ENCODE measurements at places on chromosomes 4 and X.

DNA sequence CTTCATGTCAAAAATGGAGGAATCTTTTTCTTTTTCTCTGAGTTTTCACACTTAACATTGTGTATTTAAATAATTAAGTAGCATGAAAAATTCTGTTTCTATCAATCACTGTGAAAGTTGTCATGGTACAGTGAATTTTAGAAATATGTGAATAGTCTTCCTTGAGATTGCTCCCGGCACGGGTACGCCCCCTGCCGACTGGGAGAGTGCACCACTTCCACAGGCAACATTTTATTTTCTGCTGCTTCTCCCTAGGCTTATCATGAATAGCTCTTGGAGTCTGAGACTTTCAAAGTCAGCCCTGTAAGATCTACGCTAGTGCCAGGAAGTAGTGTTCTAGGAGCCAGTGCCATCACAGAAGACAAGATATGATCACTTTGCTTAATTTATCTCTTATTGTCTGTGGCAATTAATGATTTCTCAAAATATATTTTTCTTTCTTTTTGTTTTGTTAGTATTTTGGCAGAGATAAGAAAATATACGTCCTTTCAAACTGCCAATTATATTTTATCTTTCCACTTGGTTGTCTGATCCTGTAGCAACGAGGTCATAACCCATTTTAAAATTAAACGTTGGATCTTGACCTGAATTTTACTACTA, 763.8 kb upstream of the AADAT start:
- peak; percentile 76 for DNase-seq

DNA sequence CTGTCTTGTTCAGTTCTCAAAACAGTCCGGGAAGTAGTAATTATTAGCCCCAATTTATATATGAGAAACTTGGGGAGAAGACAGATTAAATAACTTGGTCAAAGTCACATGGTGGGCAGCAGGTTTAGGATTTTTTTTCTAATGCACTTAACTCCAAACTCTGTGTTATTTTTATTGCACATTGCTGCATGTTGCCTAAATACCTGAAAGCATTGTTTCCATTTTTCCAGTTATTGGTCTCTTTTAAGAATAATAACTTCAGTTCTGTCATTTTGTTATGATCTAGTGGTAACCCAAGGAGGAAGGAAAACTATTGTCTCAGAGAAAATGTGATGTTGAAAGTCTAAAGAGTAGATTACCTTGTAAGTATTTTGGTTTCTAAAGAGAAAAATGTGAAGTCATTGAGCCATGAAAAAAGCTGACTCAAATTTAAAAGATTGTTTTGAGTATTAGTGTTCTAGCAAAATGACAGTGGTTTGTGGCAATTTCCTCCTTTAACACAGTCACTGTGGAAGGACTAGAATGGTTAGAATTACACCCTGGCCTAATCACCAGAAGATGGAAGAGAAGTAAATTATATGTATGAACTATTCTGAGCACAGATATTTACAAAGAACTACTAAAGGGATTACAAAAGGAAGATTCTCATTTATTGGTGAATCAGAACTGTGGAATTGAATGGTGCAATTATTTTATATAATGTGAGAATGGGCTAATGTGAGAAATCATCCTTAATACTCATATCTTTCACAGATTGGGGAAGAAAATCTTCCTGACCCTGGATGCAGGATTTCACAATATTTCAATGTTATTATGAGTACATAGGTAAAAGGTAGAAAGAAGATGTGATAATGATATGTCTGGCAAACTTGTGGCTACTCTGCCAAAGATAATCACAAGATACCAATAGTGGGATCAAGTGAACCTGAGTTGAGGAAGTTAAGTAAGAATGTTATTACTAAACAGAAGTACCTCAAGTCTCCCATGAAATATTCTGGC, 21.7 kb upstream of the CXCL8 start:
- no peak for DNase-seq

- peak; percentile 29 for DNase-seq
Measured at GRCh38 chrX:131262738-131263679, 26.1 kb downstream of the IGSF1 start.

DNA sequence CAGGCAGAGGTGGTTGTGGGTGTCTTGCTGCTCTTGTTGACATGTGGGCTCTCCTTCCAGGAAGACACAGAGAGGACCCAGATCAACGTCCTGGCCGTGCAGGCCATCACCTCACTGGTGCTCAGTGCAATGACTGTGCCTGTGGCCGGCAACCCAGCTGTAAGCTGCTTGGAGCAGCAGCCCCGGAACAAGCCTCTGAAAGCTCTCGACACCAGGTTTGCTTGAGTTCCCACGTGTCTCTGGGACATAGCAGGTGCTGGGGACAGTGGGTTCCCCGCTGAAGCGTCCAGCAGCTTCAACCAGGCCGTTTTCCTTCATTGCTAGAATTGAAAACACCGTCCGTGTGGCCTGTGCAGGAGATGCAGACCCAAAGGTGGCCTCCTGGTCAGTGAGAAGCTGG, 25.6 kb upstream of the MSANTD1 start:
- no peak for DNase-seq

DNA sequence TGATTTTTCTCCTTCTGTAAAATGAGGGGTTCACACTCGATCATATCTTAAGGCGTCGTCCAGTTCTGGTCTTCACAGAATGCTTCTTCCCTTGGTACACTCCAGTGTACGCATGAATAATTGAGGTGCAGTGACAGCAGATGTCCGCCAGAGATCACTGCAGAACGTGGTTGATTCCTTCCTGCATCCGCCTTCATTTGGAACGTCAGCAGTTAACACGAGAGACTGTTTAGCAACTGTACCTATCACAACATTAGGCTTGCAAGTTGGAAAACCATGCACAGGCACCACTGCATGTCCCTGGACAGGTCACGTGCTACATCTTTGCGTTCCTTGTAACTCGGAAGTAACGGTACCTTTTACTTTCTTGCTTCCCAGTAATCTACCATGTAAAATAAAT, 66.0 kb upstream of the GEMIN8 start:
- peak; percentile 62 for DNase-seq

DNA sequence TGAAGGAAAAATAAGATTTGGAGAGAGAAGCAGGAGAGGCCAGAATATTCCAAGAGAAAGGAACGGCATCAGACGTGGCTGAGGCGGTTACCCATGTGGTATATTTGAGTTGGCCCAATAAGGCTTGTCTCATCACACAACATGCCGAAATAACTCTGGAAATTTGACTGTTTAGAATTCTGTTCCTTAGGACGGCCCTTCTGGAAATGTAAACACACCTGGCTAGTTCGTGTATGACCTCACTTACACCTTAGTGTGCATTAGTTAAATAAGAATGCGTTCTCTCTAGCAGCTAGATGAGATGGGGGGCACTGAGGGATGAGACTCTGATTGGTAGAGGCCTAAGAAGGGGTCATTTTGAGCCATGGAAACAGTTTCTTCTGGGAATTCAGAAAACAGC, 33.2 kb upstream of the PLAC1 start:
- DNase-seq = no peak

- no peak for DNase-seq
Measured at GRCh38 chr4:61638591-61638990, 438.5 kb downstream of the ADGRL3 start.

GRCh38 chr4:25852103-25852502, 10.7 kb downstream of the SEL1L3 start:
- no peak for DNase-seq

All from hepatocyte (in vitro differentiated cells).